NCI-H2081 (cell line): ENCODE measurements at places on chromosomes 1 and 21.

DNA sequence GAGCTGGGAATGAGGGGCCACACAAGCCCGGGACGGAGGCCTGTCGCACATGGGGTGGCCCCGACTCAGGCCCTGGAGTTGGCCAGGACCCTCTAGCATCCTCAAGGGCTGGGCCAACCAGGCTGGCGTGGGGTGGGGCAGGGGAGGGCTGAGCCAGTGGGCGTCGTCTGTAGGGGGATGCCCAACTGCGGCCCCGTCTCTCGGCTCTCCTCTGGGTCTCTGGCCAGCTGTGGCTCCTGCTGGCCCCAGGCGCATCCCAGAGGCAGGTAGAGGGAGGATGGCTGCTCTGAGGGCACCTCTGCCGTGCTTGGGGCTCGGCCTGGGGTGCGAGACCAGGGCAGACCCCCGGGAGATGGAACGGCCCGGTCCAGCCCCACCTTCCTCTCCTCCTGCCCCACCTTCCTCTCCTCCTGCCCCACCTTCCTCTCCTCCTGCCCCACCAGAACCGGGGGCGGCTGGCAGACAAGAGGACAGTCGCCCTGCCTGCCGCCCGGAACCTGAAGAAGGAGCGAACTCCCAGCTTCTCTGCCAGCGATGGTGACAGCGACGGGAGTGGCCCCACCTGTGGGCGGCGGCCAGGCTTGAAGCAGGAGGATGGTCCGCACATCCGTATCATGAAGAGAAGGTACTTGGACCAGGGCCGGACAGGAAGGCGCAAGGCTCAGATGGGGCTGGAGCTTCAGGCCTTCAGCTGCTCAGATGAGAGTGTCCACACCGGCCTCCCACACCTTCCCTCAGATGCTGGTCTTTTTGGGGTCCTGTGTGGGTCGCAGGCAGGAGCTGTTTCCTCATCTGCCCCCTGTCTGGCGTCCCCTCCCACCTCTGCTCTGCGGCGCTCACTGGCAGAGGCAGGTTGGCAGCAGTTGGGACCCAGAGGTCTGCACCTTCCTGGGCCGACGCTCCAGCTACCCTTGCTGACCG is 6.2 kb downstream of the SAMD11 start:
- DNase-seq = no peak

GRCh38 chr1:39269791-39270342 is 65.4 kb downstream of the MACF1 start:
- DNase-seq = peak; percentile 19

DNA sequence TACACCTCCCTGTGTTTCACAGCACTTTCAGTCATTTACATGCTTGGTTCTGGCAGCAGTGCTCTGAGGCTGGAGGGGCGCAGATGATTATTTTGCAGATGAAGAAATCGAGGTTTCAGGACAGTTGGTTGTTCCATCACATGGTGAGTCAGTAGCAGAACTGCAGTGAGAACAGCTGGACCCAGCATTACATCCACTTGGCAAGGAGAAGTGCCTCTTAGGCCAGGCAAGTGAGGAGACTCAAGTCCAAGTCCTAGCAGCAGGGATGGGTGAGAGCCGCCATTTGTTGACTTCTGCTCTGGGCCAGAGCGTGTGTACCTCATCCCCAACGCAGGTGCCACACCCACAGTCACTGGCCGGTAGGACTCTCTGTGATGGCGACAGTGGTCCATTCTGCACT is 26.8 kb upstream of the EPHA8 start:
- DNase-seq = no peak

DNA sequence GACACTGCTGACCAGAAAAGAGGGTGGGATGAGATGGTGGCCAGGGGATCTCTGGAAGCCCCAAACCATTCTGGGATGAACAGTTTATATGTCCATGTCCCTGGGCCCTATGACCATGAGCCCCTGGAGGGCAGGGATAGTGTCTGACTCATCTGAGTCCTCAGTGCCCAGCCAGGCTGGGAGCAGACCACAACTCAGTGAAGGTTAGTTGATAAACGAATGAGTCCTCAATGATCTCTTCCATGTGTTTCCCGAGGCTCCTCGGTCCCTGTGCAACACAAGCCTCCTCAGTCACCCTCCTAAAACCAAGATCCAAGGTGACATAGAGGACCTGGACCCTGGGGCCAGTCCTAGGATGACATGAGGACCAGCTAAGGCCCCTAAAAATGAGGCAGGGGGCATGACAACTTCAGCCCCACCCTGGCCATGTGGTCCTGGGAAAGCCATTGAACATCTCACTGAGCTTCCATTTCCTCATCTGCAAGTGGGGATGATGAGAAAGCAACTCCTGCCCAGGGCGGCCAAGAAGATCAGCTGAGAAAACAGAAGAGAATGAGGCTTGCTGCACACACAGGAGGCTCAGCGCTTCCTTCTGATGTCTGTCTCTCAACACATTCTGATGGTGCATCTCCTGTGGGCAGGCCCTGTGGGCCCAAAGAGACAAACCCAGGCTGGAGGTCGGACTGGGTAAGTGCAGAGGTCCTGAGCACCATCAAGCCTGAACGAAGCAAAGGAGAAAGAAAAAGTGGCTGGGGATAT is 86.3 kb downstream of the GLIS1 start:
- no peak for DNase-seq

- DNase-seq = no peak
Measured at GRCh38 chr1:197333041-197333440, 65.0 kb downstream of the CRB1 start.

- no peak for DNase-seq
Measured at GRCh38 chr1:27627061-27627460, 7.9 kb downstream of the FGR start.

DNA sequence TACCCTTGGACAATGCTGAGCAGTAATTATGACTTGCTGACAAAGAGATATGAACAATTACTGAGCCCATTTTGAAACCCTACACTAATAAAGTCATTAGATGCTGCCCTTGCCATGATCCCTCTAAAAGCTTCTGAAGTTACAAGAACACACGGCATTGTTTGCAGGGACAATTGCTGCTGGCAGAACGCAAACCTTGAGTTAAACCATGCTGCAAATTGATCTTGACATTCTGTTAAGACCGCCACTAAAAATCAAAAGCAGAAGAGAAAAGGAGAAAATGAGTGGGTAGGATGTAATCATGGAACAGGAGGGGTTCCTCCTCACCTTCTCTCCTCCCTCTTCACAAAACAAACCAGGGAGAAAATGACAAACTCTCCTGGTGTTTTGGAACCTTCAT is 136.2 kb upstream of the DMRTA2 start:
- DNase-seq = peak; percentile 21

- no peak for DNase-seq
Measured at GRCh38 chr1:64887689-64888217, 78.6 kb downstream of the JAK1 start.

DNA sequence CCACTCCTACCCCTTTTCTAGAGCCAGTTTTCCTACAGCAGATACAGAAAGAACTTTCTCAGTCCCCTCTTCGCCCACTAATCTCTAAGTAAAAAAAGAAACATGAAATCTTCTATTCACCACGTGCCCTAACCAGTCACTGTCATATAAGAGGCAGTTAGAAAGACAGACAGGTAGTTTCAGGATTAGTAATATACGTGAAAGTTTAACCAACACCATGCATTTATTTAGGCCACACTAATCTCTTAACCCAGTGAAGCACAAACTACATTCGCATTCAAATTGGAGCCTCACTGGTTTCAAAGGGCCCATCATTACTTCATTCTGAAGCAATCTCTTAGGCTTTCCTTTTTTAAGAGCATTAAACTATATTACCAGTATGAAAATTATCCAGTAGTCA is 10.1 kb downstream of the GPATCH2 start:
- DNase-seq = no peak

DNA sequence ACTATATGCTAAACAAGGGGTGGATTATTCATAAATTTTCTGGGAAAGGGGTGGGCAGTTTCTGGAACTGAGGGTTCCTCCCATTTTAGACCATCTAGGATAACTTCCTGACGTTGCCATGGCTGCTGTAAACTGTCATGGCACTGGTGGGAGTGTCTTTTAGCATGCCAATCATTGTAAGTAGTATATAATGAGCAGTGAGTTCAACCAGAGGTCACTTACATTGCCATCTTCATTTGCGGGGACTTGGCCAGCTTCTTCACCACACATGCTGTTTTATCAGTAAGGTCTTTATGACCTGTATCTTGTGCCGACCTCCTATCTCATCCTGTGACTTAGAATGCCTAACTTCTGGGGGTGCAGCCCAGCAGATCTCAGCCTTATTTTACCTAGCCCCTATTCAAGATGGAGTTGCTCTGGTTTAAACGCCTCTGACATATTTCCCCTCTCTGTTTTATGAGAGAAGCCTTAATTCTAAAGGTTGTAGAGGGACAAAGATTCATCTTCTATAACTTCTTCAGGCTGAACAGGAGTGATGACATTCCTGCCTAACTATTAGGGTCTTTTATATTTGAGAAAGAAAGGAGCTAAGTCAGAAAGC is 60.4 kb downstream of the DIP2A start:
- DNase-seq = no peak

- DNase-seq = no peak
Measured at GRCh38 chr1:183390561-183390960, 27.6 kb downstream of the NMNAT2 start.

- DNase-seq = no peak
Measured at GRCh38 chr1:29331729-29332128, 95.4 kb downstream of the PTPRU start.

GRCh38 chr1:119091618-119092017 is 48.8 kb downstream of the WARS2 start:
- DNase-seq = no peak

DNA sequence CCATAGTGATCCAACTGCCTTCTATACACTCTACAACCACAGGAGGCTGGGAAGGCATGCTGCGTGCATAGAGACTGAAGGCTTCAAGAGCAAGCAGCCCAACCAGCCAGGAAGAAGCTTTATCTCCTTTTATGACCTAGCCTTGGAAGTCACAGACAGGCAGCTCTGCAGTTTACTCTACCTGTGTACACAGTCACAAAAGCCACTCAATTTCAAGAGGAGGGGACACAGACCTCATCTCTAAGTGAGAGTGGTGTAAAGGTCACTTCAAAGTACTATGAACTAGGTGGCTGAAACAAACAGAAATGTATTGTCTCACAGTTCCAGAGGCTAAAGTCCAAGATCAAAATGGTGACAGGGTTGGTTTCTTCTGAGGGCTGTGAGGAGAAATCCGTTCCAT is 69.6 kb upstream of the GJB5 start:
- DNase-seq = no peak

DNA sequence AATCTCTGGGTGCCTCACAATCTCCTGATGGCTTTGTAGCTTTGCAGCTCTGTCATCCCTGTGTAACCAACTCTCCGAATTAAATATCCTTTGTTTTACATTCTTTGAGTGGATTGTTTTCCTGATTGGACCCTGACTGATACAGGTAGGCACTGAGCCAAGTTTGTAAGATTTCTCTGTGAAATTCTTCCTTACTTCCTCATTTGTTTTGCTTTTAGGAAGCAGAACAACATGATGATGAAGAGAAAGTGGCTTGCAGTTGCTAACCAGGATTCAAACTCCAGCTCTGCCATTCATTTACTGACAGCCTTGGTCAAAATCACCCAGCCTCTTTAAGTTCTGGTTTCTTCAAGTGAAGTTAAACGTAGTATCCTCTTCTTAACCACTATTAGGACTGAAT is 452.3 kb downstream of the OMA1 start:
- DNase-seq = no peak

- no peak for DNase-seq
Measured at GRCh38 chr21:33021150-33021549, 4.6 kb upstream of the OLIG2 start.

GRCh38 chr1:203661572-203661971 is 34.9 kb downstream of the ATP2B4 start:
- DNase-seq = no peak

DNA sequence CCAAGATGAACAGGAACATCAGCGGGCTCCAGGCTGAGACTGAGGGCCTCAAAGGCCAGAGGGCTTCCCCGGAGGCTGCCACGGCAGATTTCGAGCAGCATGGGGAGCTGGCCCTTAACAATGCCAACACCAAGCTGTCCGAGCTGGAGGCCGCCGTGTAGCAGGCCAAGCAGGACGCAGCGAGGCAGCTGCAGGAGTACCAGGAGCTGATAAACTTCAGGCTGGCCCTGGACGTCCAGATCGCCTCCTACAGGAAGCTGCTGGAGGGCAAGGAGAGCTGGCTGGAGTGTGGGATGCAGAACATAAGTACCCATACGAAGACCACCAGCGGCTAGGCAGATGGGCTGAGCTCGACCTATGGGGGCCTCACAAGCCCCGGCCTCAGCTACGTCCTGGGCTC is 823.4 kb upstream of the NEGR1 start:
- no peak for DNase-seq

- no peak for DNase-seq
Measured at GRCh38 chr1:218667781-218668516, 322.8 kb downstream of the TGFB2 start.

- DNase-seq = no peak
Measured at GRCh38 chr1:27690183-27690582, 18.2 kb upstream of the IFI6 start.

GRCh38 chr1:244065063-244065793 is 14.1 kb downstream of the ZBTB18 start:
- no peak for DNase-seq

GRCh38 chr1:244049162-244050013 is 1.7 kb upstream of the ZBTB18 start:
- peak; percentile 44 for DNase-seq

- no peak for DNase-seq
Measured at GRCh38 chr1:29835874-29836273, 599.6 kb downstream of the PTPRU start.

GRCh38 chr1:235397733-235398132 is 30.5 kb downstream of the TBCE start:
- DNase-seq = no peak

DNA sequence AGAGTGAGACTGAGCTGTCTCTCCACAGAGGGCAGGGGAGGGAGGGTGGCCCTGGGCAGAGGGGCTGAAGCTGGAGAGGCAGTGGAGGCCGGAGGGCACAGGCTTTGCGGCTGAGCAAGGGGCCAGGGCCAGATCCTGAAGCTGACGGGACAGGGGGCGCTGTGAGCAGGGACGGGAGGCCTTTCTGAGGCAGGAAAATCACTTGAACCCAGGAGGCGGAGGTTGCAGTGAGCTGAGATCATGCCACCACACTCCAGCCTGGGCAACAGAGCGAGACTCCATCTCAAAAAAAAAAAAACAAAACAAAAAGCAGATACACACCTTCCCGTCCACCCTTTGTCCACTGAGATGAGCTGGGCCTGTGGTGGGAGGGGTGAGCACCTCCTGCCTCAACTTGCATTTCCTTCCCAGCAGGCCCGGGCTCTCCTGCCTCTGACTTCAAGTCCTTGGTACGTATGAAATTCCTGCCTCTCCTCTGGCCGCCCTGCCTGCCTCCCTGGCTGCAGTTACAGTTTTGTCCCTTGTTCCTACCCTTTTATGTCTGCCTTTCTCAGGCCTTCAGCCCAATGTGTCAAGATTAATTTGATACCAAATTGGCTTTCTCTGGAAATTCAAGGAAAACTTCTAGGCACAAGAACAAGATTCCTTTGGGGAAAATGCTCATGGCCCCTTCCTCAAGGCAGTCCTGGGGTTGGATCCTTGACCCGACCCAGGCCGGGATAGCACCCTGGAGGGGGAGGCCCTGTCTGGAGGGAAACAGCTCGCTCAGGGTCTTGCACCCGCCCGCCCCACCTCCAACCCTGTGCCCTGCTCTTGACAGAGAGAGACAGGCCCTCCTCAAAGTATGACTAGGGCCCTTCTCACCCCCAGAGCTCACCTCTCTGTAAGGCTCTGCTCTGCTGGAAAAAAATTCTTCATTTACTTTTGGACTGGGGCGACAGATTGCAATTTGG is 11.2 kb upstream of the ADAMTSL4 start:
- DNase-seq = no peak
